ENCODE measurements at places on chromosomes 2 and 18. TPM values are rescaled to one million over a fixed set of nuclear protein-coding genes. Genes with fewer than 3 reads are reported as not detected.

GRCh38 chr2:120738786-120739437, 3.2 kb downstream of the GLI2 start:
- no peaks in the 10 kb centered on the region for H3K27me3 ChIP-seq
- H3K4me1 ChIP-seq: no peaks in the 10 kb centered on the region
- no peaks in the 10 kb centered on the region for H3K36me3 ChIP-seq

ANKRD30BL gene
- not detected for total RNA-seq

DNA sequence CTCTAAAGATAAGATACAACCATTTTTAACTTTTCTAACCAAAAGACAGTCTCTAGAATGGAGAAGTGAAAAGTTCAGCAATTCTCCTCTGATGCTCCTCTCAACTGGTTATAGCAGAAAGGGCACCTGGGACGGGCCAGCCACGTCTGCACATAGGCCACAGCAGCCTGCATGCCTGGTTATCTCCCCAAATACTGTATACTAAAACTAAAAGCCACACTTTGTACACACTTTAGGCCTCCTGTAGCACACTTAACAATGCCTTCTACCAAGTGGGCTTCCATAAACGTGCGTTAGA, 179.1 kb downstream of the ANKRD44 start:
- peaks cover 58% of the 10 kb centered on the region for H3K4me1 ChIP-seq
- no peak overlapping the region for H3K4me3 ChIP-seq
- peaks cover 12% of the 10 kb centered on the region for H3K36me3 ChIP-seq
- no peaks in the 10 kb centered on the region for H3K27me3 ChIP-seq
- DNase-seq: no peak

LONRF2 gene
- total RNA-seq: not detected

DNA sequence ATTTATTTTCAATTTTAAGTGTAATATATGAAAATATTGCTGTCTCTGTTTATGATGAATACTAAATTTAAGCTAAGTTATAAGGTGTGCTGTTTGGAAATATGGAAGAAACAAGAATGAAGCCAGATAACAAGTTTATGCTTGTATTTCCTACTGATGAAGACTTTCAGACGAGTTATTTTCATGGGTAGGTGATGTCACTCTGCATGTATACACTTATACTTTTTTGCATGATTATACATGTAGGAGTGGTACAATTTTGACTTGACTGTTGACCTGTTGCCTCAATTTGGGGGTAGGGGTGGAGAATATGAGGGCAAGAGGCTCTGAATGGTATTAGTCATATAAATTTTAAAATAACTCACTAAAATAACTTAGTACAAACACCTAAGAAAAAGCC, 133.7 kb downstream of the HAUS1 start:
- no peaks in the 10 kb centered on the region for H3K27me3 ChIP-seq
- H3K27ac ChIP-seq: no peak overlapping the region
- no peaks in the 10 kb centered on the region for H3K4me1 ChIP-seq
- no peak overlapping the region for H3K4me3 ChIP-seq

DNA sequence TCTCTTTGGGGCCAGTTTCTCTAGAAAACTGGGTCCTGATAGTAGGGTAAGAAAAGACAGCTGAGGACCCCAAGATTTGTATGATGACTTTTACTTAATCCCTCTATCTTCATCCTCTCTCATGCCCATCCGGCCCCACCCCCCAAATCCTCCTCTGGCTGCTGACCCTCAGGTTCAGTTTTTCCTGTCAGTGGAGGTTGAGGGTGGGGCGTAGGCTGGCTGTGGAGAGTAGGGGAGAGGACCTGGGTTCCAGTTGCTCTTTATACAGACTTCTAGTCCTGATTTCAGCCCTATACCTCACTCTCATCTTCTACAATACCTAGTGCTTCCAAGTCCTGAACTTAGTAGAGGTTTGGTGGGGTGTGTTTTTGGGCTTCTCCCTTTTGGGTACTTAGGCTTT, 28.4 kb downstream of the PLEKHA3 start:
- DNase-seq: no peak
- no peak overlapping the region for H3K4me3 ChIP-seq
- no peaks in the 10 kb centered on the region for H3K27me3 ChIP-seq
- no peaks in the 10 kb centered on the region for H3K4me1 ChIP-seq
- H3K36me3 ChIP-seq: peaks cover 14% of the 10 kb centered on the region
- H3K27ac ChIP-seq: no peak overlapping the region

- no peaks in the 10 kb centered on the region for H3K4me1 ChIP-seq
- no peaks in the 10 kb centered on the region for H3K36me3 ChIP-seq
- H3K27ac ChIP-seq: no peak overlapping the region
- no peak for DNase-seq
- H3K4me3 ChIP-seq: no peak overlapping the region
Measured at GRCh38 chr2:205713086-205713485, 30.8 kb downstream of the NRP2 start.
